ENCODE measurements at places on chromosomes 6 and 20.

- peak; percentile 44 for DNase-seq
Observed at GRCh38 chr6:35178932-35179832, 34.6 kb upstream of the SCUBE3 start.

- DNase-seq, result no peak
Observed at GRCh38 chr6:43264599-43265145, 21.4 kb downstream of the TTBK1 start.

GRCh38 chr6:20292905-20293304, 80.6 kb upstream of the MBOAT1 start:
- DNase-seq, result no peak

- DNase-seq, result no peak
Observed at GRCh38 chr6:45163952-45164766, 164.0 kb upstream of the RUNX2 start.

DNA sequence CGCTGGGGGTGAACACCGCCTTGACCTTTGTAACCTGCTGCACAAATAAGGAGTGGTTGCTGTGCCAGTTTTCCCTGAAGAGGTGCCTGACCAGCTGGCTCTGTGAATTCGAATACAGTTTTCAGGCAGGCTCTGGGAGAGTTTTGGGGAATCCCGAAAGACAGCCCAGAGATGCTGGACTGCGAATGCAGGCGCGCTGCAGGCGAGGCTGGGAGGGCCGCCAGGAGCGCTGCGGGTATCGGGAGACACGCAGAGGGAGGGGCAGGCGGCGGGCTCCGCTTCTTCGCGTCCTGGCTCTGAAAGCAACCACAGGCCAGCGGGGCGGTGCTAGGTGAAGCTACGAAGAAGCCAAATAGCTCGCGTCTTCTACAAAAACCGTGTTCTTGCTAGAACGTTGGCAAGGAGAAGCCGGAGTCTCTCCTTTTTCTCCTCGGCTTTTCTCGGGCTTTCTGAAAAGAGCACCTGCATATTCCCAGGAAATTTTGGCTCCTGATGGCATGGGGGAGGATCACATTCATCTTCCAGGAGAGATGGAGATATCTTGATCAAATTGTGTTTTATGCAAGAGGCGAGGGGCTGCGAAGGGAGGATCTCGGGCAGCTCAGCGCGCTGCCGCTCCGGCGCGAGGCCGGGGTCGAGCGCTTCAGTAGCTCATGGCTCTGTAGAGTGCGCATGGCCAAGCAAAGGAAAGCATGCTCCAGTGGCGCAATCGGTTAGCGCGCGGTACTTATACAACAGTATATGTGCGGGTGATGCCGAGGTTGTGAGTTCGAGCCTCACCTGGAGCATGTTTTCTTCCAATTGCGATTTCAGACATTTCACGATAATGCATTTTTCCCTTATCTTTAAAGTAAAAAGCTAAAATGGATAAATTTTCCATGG, 158.1 kb upstream of the ZNF184 start:
- DNase-seq, result peak; percentile 55

- no peak for DNase-seq
Observed at GRCh38 chr6:87070741-87071140, 24.2 kb downstream of the CGA start.

- no peak for DNase-seq
Observed at GRCh38 chr20:18698735-18699380, 111.0 kb downstream of the DTD1 start.

DNA sequence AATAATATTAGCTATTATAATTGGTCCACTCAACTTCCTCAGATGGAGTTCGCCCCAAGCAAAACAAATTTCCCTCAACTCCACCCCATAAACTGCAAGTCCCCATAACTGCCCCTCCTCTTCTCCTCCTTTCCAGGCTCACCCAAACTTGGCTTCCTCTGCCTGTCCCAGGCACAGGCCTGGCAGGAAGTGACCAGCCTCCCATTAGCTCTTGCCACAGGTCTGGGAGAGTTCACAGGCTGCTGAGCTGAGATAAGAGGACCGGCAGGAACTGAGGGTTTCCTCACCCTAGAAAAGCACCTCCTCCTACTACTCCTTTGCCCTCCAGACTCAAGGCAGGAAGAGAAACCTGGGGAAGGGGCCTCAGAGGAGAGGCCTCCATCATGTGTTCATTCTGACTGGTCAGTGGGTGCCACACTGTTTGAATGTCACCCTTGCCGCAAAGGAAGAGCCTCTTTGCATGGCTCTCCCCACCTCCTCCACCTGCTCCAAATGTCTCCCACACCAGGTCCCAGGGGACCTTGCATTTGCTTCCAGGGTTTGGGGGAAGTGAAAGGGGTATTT, 24.5 kb upstream of the SMIM29 start:
- no peak for DNase-seq

DNA sequence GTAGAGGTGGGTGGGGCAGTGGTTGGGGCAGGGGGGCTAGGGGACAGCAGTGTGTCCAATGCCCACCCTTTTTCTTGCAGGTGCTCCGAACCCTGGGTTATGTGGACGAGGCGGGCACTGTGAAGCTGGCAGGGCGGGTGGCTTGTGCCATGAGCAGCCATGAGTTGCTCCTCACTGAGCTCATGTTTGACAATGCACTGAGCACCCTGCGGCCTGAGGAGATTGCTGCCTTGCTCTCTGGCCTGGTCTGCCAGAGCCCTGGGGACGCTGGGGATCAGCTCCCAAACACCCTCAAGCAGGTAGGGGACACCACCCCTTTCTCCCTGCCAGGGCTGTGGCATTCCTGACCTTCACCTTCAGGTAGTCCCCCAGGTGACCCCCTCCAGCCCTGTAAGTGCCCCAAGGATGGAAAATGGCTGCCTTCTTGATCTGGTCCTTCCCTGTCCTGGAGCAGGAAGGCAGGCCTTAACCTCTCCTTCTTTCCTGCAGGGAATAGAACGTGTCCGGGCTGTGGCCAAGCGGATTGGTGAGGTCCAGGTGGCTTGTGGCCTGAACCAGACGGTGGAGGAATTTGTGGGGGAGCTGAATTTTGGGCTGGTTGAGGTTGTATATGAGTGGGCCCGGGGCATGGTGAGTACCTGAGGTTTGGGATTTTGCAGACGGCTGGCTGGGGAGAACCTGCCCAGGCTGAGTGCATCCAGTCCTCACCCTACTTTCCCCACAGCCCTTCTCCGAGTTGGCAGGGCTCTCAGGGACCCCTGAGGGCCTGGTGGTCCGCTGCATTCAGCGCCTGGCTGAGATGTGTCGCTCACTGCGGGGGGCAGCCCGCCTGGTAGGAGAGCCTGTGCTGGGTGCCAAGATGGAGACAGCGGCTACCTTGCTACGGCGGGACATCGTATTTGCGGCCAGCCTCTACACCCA, 2.9 kb downstream of the DXO start:
- no peak for DNase-seq

- DNase-seq, result no peak
Observed at GRCh38 chr6:144662812-144663365, 377.8 kb downstream of the UTRN start.

Data from fibroblast of skin of back (primary cell).